ENCODE measurements at places on chromosomes 1 and 21.

DNA sequence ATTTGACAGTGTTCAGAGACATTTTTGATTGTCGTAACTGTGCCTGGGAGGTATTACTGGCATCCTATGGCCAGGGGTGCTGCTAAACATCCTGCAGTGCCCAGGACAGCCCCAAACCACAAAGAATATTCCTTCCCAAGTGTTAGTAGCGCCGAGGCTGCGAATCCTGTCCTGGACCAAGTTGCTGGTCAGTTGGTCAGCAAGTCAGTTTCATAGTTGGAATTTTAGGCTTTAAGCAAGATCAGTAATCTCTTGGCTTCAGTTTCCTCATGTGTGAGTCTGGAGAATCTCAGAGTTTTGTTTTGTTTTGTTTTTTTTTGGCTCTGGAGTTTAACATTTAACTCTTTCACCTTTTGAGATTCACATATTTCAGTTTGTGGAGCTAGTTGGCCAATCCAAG lies 65.0 kb downstream of the MTR start:
- no peak for DNase-seq

GRCh38 chr1:19079541-19080472 lies 123.3 kb upstream of the IFFO2 start:
- DNase-seq = no peak

- DNase-seq = no peak
Observed at GRCh38 chr21:36554411-36555157, 74.7 kb upstream of the CLDN14 start.

- no peak for DNase-seq
Observed at GRCh38 chr1:223709598-223709997, 2.7 kb upstream of the CAPN2 start.

DNA sequence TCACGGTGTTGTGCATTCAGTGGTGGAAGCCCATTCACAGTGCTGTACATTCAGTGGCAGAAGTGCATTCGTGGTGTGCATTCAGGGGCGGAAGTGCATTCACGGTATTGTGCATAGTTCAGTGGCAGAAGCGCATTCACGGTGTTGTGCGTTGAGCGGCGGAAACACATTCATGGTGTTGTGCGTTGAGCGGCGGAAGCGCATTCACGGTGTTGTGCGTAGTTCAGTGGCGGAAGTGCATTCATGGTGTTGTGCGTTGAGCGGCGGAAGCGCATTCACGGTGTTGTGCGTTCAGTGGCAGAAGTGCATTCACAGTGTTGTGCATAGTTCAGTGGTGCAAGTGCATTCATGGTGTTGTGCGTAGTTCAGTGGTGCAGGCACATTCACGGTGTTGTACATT lies 60.6 kb downstream of the PCNT start:
- no peak for DNase-seq

DNA sequence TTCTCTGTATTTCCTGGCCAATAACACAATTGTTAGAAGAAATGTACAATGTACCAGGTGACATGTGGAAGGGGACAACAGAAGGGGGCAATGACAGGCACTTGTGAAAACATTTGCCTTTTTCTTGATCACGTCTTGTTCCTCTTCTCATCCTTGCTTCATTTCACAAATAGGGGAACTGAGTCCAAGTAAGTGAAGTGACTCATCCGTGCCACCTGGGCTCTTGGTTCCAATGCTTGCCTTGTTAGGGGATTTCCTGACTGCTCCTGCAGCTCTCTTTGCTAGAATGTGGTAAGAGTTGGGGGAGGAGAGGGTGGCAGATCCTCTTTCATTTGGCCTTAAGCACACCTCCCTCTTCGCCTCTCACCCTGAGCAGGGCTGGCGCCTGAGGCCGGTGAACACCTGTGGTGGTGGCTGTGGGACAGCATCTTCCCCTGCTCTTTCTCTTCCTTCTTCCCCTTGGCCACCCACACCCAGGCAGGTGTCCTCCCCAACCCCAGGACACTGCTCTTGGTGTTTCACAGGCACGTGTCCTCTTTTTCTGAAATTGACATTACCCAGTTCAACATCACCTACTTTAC lies 2.2 kb upstream of the RHEX start:
- DNase-seq = peak; percentile 44

All from activated CD4-positive, alpha-beta T cell treated with anti-CD3 and anti-CD28 coated beads, Interleukin-2, amount 50 U/mL, for 48 hours (primary cell).